ENCODE measurements at places on chromosomes 11 and 22.

GRCh38 chr11:32288276-32288675, 147.1 kb downstream of the WT1 start:
- DNase-seq: no peak

- DNase-seq: no peak
These were observed 25.6 kb downstream of the TXN2 start for GRCh38 chr22:36455571-36456463.

DNA sequence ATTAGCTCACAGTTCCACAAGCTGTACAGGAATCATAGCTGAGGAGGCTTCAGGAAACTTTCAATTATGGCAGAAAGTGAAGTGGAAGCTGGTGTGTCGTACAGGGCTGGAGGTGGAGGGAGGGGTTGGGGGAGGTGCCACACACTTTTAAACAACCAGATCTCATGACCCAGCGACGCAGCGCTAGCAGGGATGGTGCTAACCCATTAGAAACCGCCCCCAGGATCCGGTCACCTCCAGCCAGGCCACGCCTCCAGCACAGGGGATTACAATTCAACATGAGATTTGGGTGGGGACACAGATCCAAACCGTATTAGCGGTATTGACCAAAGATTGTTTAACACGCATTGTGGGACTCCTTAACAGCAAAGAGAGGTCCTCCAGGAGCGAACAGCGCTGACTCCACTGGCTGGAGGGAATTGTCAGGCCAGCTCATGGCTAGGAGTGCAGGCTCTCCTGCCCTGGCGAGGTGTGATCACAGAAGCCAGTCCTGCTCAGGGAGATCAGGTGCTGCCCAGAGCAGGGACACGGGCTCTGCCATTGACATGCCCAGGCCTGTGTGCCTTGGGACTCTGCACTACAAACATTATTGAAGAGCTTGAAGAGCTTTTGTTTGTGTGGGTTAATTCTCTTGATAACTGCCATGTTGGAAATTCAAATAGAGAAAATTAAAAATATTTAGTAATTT, 215.3 kb downstream of the TBC1D22A start:
- DNase-seq: no peak

- no peak for DNase-seq
These were observed 53.3 kb downstream of the IGLL1 start for GRCh38 chr22:23526596-23527316.

DNA sequence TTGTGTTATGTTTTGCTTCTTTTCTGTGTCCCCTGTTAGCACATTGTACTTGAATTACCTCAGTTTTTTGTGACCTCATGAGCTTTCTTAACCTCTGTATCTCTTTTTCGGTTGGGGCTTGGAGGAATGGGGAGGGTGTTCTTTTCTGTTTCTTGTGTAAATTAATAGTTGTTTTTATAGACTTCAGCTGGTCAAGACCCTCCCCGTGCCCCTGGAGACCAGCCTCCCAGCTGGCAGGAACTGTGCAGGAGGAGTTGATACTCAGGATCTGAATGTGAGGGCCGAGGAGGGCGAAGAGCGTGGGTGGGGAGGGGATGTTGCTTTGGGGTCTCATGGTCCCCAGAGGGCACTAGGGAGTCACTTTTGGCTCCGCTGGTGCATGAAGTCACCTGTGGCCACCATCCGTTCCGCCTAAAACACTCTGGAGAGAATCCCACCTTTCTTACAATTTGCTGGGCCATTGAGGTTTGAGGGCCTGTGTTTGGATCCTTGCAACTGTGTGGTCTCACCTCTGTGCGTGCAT, 44.3 kb upstream of the NNMT start:
- DNase-seq: no peak

- peak; percentile 85 for DNase-seq
These were observed 12.6 kb upstream of the UCP2 start for GRCh38 chr11:73995247-73995646.

- no peak for DNase-seq
These were observed 466.3 kb upstream of the ARHGAP42 start for GRCh38 chr11:100220801-100221200.

DNA sequence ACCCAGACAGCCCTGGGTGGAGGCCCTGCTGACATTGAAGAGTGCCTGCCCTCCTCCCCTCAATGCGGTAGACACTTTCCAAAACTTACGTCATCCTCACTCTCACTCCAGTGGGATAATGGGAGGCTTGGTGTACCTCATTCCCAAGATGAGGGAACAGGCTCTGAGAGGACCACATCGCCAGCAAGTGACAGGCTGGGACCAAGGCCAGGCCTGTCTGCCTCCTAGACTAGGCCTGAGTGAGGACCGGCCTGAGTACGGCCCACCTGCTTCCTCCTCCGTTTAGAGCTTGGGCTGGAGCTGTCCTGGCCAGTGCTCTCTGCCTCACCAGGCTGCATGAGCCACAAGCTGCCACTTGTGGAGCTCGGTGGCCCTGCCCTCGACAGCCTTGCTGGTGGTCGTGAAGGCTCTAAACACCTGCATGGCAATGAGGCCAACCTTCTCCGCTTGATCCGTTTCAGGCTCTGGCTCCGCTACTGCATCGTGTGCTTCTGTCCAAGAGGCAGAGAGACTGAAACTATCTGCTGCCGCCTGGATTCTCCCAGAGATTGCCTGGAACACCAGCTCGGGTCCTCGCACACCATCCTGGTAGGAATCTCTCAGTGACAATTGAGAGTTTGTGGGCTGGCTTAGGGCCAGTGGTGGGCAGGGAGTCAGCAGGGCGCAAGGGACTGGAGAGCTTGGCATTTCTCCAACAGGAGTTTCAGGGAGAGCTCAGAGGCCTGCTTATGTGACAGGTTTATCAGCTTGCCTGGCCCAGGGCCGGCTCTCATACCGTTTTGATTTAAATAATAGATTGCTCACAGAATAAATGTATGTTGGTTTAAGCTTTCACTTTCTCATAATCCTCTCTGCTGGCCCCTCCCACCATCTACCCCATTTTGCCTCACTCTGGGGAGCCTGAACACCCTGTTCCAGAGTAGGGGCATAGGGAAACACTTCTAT, 9.4 kb downstream of the LRRC75B start:
- DNase-seq: no peak

DNA sequence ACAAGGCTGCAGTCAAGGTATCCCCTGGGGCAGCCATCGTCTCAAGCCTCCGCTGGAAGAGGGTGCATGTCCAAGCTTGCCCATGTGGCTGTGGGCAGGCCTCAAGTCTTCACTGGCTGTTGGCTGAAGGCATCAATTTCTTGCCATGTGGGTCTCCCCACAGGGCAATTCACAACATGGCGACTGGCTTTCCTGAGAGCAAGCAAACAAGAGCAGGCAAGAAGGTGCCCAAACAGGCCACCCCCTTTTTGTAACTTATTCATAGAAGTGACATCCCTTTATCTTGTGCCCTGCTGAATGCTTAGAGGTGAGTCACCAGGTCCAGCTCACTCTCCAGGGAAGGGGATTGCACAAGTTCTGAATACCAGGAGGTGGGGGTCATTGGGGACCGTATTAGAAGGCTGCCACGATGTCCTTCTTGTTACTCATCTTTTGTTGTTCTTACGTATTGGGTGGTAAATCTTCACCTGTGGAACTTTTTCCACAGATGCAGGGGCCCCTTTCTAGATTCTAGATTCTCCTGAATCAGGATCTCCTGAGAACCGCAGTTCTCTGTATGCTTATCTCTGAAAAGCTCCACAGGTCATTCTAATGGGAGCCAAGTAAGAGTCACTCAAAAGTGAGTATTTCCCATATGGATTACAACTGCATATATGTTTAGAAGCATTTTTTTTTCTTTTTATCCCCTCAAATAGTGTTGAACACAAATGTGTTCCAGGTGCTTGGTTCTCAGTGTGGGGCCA, 44.2 kb upstream of the MICAL2 start:
- peak; percentile 29 for DNase-seq

GRCh38 chr11:122700666-122701065, 45.1 kb downstream of the UBASH3B start:
- DNase-seq: no peak

- no peak for DNase-seq
These were observed 290.1 kb upstream of the MPPED2 start for GRCh38 chr11:30876228-30876627.

- DNase-seq: no peak
These were observed 38.3 kb downstream of the EHF start for GRCh38 chr11:34659096-34659733.

DNA sequence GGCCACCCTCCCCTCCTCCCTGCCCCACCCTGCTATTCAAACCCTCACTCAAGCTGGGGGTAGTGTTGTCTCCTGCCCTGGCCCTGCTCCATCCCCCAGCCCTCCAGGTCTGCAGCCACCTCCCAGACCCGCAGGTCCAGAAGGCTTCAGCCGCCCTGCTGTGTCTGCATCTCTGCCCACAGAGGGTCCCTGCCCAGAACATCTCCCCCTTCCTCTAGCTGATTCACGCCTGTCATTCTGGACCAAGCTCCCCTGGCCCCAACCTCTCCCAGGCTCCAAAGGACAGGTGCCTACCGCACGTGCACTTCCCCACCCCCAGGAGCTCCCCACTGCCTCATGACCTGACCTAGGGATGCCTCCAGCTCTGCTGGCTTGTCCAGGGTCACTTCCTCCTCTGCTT, 16.0 kb upstream of the SHISAL1 start:
- DNase-seq: no peak

DNA sequence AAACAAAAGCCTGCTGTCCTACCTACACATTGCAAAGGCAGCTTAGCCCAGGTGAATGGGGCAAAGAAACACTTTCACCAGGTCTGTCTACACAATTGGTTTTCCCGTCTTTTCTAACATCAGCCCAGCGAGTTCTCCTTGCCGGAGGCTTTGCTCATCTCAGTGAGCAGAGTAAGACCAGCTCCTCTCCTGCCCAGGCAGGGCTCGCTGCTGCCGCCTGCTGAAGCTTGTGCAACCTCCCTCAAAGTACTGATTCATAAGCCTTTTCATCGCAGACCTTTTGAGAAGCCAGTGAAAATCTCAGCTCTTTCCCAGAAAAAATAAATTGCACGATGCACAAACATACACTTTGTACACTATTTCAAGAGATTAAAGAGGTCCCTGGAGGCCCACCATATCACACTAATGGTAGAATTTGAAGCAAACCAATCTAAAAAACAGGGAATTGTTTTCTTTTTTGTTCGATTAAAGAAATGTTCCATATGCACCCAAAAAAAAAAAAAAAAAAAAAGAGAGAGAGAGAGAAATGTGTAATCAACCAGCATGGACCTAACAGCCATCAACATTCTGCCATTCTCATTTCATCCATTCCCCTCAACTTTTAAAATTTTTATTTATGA, 328.1 kb upstream of the MPPED2 start:
- DNase-seq: peak; percentile 40

- DNase-seq: no peak
These were observed 486.8 kb downstream of the NTM start for GRCh38 chr11:131857246-131857645.

GRCh38 chr11:92638678-92639077, 330.8 kb upstream of the MTNR1B start:
- no peak for DNase-seq

DNA sequence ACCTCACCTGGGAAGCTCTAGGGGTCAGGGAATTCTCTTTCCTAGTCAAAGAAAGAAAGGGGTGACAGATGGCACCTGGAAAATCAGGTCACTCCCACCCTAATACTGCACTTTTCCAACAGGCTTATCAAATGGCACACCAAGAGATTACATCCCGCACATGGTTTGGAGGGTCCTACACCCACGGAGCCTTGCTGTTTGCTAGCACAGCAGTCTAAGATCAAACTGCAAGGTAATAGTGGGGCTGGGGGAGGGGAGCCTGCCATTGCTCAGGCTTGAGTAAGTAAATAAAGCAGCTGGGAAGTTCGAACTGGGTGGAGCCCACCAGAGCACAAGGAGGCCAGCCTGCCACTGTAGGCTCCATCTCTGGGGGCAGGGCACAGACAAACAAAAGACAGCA, 2830.6 kb upstream of the OR11H1 start:
- no peak for DNase-seq

GRCh38 chr11:68383976-68384501, 71.6 kb downstream of the LRP5 start:
- DNase-seq: peak; percentile 36

GRCh38 chr11:33207408-33207985, 46.2 kb upstream of the CSTF3 start:
- DNase-seq: peak; percentile 54

DNA sequence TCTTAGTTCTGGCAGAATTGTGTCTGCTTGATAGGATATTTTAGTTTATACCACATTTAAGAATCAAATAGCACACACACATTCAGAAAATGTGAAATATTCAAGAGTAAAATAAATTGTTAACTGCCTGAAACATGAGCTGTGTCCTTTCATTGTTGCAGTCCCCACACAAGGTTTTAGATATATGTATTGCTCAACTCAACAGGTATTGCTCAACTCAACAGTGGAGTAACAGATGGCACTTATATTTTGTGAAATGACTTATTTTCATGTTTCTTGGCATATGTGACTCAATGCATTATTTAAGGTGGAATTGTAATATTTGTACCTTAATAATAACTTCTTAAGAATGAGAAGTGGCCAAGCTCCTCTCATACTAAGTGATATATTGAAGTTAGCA, 760.3 kb downstream of the CNTN5 start:
- DNase-seq: no peak

Measured in inflammatory macrophage treated with lipopolysaccharide for 4 hours (primary cell).